Esophagus squamous epithelium (tissue), 5 donors: ENCODE measurements at places on chromosomes 5 and 9.
A peak's percentile ranks its signal among the peaks of the same experiment; 100 is the strongest.

DNA sequence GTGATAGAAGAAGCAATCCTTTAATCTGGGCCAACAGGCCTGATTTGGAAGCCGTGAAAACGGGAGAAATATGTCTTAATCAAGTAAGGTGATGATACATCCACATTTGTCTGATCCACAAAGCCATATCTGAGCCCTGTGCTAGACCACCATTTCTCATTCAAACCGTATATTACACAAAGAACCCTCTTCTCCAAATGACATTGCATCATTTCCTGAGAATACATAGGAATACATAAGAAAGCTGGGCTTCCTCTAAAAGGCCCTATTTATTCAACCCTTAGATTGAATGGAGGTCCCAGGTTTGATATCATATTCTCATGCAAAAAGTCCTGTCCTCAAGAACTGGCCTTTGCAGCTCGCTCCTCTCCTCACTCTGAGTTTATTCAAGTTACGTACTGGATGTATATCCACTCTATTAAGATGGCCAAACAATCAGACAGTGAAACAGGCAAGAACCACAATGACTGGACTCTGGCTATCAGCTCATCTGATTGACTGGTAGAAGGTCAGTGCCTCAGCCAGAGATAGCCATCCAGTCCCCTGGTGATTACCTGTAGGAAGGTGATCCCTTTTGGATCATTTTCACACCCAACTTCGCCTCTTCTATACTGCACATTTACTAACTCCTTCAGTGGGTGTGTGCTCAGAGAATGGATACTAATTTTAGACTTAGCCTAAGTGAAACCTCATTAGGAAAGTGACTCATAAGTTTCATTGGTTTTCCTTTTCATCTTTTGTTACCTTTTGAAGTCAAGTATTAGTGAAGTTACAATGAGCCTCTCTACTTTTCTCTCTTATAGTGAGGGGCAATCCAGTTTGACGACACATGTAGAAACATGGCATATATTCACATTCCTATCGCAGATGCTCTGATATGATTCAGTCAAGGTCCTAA, 167.6 kb upstream of the WWC1 start:
- no peak for DNase-seq

DNA sequence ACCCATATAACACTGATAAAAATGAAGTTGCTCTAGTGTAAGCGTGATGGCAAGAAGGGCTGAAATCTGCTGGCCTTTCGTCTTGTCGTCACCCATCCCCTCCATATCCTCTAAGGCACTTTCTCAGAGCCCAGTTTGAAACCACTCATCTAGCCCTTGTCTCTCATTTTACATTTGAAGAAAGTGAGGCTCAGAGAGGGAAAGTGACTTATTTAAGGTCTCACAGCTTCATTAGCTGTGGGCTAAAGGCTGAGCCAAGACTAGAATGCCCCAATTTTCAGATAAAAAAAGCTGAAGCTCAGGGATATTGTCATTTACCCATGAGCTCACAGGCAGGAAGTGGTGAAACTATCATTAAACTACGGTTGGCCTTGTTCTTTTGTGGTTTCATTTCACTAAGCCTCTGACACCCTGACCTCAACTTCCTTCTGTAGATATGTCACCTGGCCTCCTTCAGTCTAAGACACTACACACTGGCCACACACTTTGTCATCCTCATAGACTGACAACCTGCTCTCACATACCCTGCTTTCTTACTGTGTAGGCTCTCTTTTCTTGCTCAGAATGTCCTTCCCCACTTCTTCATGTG, 176.7 kb upstream of the DMAC1 start:
- peak; percentile 3 for DNase-seq

- no peak for DNase-seq
Measured at GRCh38 chr9:76415154-76415553, 20.9 kb upstream of the RFK start.

GRCh38 chr5:90113108-90113507, 296.4 kb downstream of the CETN3 start:
- no peak for DNase-seq

GRCh38 chr9:128555180-128555721, 2.9 kb downstream of the SPTAN1 start:
- DNase-seq: no peak

- DNase-seq: no peak
Measured at GRCh38 chr5:111699976-111700375, 57.0 kb downstream of the NREP start.

DNA sequence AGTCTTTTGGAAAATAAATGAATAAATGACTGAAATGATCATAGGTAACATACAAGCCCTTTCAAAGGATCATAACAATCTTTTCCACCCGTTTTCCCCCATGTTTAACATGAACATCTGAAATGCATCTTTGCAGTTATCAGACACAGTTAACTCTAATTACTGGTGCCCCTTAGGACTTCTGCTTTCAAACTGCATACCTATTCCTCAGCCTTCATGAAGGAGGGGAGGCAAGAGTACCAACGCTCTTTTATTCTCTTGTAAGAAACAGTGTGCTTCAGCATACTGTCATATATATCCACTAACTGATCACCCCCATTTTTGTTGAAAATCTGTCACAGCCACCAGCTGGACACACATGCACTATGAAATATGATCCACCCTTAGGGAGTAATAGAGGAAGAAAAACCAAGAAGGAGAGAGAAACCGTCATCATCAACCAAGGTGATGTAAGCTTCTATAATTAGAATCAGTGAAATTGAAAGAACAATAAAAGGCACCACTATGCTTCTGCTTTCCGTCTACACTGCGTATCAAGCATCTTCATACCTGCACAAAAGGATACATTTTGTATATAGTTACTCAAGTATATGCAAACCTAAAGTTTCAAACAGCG, 98.7 kb downstream of the RAPGEF6 start:
- DNase-seq: no peak

DNA sequence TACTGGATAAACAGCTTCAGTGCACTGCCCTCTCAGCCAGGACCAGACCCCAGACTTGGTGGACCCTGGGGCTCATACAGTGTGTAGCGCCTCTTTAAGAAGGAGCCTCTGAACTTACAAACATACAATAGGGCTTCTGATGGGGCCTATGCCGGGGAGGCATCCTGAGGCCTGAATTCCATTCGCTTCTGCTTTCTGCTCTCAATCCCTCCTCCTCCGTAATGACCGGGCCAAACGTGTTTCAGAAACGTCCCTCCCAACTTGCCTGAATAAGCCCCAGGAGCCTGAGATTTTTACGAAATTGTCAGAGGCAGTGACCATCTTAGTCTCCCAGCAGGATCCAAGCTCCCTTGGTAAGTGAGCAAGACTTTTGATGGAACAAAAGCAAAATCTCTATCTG, 128.1 kb upstream of the BOD1 start:
- DNase-seq: no peak

- DNase-seq: no peak
Measured at GRCh38 chr5:17180330-17180843, 37.0 kb upstream of the BASP1 start.

DNA sequence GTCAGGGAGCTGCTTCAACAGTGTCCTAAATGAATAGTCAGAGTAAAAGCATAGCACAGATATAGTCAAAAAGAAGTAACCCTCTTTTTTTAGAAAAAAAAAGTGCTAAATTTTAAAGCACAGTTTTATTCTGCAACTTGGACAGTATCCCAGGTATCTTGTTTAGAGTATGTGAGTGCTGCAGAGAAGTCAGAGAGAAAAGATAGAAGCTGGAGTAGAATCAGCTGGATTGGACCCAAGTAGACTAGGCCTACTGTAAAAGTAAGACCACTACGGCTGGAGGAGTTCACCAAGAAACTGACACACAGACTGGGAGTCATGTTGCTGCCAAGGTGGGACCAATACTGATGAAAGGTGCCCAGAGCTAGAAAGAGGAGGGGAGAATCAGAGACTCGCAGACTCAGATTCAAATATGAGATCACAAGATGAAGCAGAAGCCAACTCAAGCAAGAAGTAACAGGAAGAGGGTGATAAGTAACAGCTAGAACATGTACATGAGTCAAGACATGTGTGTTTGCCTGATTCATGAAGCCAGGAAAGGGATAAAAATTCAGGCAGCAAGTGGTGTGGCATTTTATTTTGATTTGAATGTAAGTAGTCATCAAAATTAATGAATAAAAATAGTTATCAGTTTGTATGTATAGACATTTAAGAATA, 25.6 kb upstream of the TUSC1 start:
- DNase-seq: no peak

- DNase-seq: no peak
Measured at GRCh38 chr5:133400120-133400519, 212.2 kb downstream of the FSTL4 start.

DNA sequence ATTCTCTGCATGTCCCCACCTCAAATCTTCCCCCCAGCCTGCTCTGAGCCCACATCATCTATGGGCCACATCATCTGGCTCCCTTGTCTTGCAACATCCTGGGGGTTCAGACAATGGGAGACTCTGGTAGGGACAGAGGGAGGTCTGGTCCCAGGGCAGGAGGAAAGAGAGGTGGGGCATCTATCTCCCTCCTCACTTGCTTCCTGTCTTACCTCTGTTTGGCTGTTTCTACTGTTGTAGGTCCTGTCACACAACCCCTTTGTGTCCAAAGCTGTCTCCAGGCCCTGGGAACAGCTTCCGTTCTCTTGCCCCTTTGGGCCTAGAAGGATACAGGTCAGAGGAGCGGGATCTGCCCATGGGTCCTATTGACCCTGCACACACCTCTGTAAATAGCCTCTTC, 227.2 kb downstream of the NSG2 start:
- no peak for DNase-seq

DNA sequence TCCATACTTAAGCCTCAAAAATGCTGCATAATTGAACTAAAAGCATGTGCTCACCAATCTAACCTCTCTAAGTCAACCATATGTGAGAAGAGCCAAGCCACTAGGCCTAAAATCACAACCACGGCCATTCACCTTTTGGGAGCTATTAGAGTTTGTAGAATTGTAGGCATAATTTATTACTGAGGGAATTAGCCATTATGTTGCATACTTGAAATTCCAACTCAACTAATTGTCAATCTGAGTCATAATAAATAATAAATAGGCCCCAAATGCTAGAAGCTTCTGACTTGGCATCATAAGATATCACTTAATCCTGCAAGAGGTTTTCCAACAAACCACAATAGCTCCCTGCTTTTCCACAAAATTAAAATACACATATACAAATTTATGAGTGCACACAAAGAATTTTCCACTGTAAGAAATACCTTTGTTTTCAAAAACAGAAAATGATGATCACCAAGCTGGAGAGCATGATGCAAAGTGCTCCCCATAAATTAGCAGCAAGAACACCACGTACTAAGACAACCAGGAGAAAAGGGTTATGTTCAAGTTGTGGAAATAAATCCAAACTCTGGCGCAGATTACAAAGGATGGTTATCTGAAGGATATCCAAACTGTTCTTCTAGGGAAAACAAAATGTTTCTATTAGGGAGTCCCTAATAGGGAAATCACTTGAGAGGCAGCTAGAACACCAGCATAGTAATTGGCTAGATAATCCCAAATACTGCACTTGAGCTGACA, 250.0 kb upstream of the SLC30A5 start:
- no peak for DNase-seq

GRCh38 chr5:89421035-89421434, 538.1 kb upstream of the MEF2C start:
- DNase-seq: no peak

DNA sequence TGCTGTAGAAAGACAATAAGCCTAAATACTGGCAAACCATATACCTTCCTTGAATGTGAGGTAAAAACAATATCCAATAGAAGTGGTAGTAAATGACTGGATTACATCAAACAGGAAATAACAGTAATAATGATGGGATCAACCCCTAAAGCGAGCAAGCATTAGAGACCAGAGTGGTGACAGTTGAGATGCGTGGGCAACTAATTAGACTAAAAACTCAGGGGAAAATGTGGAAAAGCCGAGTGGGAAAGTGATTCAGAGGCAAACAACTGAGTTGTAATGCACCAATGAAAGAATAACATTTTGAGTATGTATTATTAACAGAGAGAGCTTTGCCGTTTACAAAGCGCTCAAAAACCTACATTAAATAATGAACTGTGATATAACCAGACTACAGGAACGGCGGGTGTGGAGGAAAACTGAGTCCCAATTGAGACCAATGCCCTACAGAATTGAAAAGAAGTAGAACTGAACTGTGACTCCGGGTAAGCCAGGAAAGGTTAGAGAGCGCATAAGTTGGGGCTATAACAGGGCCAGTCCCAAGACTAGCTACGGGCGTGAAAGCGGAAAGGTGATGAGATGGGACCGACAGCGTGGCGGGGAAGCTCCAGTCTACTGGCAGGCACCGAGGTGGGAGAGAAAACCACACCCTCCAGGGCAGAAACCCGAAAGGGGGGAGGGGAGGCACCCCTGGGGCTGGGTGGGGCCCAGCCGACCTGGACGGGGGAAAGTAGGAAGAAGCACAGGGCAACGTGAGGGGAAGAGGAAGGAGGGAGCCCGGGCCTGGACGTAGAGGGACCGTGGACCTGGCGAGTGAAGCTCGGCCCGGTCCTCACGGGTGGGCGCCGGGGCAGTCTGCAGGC, 592 bp downstream of the UBAP2 start:
- no peak for DNase-seq
